Fibroblast of skin of right biceps (primary cell): ENCODE measurements at places on chromosomes 7 and 10.

DNA sequence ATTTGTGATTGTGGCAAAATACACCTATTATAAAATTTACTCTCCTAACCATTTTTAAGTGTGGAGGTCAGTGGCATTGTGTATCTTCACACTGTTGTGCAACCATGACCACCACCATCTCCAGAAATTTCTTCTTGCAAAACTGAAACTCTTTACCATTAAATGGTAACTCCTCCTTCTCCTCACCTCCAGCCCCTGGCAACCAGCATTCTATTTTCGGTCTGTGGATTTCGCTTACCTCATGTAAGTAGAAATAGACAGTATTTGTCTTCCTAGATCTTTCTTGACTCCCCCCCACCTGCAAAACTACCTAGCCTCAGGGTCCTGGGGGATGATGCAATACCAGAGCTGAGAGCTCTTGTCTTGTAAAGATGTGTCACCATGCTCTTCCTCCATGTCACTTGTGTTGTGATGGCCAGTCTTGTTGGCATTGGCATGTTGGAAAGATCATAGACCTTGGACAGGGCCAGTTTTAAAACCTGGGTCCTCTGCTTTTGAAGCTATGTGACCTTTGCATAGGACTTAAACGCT lies 71.1 kb upstream of the EMX2 start:
- no peak for DNase-seq

GRCh38 chr7:106356-106755 lies 86.0 kb upstream of the FAM20C start:
- DNase-seq, result no peak

DNA sequence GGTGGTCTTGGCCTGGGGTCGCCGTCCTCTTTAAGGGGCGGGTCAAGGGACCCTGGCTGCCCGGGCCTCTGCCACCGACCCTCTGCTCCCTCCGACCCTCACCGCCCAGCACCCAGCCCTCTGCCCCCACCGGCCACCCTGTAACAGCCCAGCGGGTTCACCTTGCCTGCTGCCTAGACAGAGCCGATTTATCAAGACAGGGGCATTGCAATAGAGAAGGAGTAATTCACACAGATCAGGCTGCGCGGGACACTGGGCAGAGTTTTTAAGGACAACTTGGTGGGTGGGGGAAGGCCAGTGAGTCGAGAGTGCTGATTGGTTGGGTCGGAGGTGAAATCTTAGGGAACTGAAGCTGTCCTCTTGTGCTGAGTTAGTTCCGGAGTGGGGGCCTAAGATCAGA lies 779 bp upstream of the ADCK2 start:
- DNase-seq, result no peak

DNA sequence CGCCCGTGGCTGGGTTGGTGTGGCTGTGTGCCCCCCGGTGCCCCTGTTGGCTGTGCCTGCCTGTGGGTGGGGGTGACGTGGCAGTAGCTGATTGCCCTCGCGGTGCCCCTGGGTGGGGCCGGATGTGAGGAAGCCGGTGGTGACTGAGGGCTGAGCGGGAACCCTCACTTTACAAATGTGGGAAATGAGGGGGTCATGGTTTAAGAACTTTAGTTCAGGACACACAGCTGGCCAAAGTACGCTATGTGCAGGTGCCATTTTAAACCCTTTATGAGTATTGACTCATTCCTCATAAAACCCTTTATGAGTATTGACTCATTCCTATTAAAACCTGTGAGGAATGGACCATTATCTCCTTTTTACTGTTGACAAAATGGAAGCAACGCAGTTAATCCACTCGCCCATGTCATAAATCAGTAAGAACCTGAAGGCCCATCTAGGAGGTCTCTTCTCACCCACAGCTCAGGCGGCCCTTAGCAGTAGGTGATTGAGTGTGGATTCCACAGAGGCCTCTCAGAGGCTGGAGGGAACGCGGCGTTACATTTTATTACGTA lies 290.1 kb upstream of the COBL start:
- no peak for DNase-seq
